ENCODE measurements at places on chromosomes 3 and 15.

DNA sequence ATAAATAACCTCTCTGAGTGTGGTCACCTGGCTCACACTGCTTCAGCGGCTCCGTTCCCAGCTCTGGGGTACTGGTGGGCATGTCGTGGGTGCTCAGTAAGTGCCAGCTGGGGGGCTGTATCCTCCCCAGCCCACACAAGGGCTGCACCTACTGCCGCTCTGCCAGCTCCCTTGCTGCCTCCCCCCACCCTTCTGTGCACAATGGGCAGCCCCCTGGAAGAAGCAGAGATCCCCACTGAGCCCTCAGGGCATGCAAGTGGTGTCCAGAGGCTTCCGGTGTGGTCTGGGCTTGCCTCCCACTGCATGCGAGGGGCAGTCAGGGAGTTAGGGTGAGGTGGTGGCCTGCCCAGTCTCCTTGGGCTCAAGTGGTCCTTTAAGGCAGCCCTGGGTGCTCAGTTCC, 58.3 kb upstream of the TRPM1 start:
- DNase-seq, result no peak

GRCh38 chr3:43873723-43874122, 183.0 kb downstream of the ABHD5 start:
- no peak for DNase-seq

GRCh38 chr15:60044636-60045270, 40.6 kb downstream of the FOXB1 start:
- no peak for DNase-seq

- no peak for DNase-seq
Measured at GRCh38 chr3:11001020-11001657, 8.6 kb downstream of the SLC6A1 start.

DNA sequence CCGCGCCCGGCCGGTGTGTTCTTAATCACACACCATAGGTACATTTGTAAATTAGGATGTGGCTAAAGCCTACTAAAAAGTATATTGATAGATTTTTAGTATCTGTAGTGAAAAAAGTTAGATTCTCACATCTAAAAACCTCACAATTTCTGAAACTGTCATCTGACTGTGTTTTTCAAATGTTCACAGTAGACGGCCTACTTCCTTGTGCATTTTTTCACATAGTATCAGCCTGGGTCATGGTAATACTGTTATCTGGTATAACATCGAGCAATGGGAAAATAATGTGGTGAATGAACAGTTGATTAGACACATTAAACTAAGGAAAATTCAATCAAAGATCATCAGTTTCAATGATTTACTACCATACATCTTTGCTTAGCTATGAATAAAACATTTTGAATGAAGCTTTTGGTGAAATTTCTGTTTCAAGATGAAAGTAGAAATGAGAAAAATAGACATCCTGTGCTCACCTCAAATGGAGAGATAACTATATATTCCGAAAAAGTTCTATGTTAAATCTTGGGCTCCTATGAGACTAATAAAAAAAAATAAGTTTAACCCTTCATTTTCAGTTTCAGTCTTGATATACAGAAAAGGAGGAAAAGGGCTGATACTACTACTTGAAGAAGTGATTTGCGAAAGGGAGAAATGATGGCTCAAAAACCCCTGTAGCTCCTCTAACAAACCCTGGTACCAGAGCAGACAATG, 262.7 kb downstream of the ZBTB20 start:
- no peak for DNase-seq

DNA sequence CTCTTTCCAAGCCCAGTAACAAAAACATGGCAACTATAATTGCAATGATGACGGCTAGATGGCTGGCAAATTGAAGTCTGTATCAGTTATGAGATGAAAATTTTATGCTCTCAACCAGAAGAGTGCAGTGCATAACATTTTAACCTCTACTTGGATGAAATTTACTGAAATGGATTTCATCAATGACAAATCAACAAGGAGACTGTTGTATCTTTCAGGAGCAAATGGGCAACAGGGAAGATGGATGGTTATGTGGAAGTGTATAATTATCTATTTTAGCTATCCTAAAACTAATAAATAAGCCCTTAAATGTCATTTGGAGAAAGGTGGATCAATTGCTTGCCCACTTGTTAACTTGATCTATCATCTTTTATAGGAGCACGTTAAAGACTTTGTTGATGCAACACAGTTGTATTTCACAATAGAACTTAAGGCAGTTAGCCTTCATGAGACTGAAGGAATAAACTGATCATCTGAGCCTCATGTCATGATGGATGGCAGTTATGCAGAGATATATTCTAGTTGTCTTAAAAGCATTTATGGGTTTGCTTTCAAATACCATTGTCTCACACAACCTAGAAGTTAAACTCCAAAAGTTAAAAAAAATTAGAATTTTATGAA, 315.1 kb upstream of the TBC1D5 start:
- DNase-seq, result no peak

- no peak for DNase-seq
Measured at GRCh38 chr15:73352082-73352481, 16.7 kb downstream of the HCN4 start.

DNA sequence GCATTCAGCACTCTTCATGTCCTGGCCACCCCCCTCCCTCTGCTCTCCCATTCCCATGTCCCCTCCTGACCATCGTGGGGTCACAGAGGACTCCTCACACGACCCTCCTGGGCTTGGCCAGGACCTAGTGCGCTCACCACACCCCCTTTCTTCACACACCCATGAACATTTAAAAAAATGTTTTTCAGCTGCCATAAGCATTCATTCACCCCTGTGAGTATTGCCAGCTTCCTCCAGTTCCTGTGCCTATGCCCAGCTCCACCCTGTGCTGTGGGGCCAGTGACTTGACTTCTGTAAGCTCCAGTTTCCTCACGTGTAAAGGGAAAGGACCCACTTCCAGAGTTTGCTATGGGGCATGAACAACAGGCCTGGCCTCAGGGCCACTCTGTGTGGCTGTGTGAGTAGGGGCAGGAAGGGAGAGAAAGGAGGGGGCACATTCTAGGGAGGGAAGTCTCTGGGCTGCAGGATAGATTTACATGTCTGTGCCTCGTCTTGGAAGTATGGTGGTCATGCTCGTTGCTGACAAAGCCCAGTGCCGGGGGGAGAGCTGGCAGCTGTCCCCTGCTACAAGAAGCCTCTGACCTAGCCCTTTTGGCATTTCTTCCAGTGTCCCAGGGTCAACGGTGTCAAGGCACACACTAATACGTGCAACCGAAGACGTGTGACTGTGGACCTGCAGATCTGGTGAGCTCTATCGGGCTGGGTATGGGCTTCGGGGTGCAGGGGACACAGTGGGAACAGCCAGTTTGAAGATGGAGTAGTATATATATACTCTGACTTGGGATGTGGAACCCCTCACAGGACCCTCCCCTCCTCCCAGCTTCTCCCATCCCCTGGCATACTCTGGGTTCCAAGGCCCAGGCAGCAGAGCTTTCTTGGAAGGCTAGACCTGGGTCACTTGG, 22.8 kb downstream of the ESYT3 start:
- DNase-seq, result no peak

DNA sequence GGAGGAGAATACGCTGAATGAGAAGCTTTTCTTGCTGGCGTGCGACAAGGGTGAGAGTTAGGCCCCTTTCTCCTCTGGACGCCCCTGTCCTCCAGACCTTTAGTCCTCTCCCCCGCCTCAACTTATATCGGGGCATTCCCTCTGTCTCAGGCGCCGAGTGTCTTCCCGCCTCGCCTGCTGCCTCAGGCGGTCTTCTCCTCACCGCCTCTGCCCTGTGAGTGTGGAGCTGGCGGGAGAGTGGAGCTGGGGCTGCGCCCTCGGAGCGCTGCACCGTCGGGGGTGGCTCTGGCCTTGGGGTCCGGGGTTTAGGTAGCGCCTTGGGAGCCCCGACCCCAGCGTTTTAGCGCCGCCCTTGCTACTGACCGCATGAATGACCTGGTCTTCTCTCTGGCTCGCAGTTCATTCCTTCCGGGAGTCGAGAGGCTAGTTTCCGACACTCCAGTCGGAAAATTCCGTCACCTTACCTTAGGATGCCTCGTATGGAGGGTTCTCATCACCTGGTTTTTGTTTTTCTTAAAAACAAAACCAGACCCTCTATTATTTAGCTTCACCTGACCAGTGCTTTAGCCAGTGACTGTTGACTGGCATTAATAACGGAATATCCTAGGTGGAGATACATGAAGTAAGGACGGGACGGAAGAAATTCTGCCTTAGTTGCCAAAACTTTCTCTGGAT, 985 bp downstream of the TRPC1 start:
- no peak for DNase-seq

GRCh38 chr3:130654921-130655320, 91.7 kb downstream of the PIK3R4 start:
- DNase-seq, result no peak

GRCh38 chr3:21747376-21747775, 3.6 kb downstream of the ZNF385D start:
- DNase-seq, result no peak

DNA sequence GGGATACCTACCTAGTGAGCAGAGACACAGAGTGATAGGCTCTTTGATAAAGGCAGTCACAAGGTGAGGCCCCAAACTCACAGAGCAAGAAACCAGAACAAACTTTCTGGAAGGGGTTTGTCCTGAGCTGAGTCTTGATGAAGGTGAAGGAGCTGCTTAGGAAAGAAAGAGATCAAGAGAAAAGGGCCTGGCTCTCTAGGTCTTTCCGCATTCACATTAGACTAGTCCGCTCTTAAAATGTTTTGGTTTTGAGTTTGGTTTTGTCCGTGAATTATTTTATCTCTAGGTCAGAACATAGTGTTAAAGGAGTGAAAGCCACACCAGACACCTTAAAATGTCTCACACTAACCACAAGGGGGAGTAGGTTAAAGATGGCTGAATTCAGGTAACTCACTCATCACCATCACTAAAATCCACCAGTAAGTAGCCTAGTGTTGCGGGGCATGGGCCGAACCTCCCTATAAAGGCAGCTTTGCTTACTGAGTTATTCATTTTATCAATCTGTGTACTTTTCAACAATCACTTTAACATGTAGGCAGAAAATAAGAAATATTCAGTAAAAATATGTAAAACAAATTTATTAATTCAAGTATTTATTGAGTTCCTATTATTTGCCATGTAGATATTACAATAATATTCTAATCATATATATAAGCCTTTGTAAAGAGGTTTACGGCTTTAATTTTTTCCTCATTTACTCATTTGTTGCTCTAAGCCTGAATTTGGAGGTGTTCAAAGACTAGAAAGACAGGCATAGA, 121.5 kb upstream of the TSC22D2 start:
- no peak for DNase-seq

DNA sequence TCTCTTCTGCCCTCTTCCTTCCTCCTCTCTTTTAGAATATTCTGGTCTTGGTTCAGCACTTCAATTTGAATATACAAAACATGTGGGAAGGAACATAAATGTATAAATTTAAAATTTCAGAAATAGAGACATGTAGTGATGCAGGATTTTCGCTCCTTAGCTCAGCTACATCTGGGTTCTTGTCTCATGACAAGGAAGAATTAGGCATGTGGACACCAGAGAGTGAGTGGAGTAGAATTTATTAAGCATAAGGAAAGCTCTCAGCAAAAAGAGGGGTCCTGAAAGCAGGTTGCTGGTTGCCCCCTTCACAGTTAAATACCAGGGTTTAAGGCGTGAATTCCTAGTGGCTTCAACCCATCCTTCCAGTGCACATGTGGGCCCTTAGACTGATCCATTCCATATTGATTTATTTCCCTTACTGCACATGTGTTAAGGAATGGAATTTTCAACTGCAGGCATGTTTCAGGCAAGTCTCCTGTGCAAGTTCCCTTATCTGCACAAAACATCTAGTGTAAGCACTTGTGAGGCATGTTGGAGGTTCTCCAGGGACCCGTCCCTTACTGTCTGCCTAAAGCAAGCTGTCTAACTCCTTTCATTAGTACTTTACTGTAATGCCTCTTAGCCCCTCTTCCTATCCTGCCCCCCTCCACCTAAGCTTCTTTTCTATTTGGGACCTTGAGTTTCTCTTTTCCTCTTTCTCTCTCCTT, 133.2 kb upstream of the STRIT1 start:
- no peak for DNase-seq

DNA sequence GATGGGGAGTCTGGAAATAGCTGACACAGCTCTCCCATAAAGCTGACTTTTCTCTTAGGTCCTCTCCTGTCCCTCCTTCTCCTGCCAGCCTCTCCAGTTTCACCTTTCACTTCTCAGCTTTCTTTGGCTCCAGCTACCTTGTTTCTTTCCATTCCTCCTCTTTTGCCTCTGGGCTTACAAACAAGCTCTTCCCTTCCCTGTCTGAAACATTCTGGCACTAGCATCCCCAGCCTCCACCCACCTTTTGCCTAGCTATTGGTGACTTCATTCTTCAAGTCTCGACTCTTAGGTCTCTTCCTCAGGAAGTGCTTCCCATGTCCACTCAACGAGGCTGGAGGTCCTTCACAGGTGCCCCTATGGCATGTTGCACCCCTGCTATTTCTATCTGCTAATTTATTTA, 20.5 kb upstream of the AVEN start:
- DNase-seq, result no peak

DNA sequence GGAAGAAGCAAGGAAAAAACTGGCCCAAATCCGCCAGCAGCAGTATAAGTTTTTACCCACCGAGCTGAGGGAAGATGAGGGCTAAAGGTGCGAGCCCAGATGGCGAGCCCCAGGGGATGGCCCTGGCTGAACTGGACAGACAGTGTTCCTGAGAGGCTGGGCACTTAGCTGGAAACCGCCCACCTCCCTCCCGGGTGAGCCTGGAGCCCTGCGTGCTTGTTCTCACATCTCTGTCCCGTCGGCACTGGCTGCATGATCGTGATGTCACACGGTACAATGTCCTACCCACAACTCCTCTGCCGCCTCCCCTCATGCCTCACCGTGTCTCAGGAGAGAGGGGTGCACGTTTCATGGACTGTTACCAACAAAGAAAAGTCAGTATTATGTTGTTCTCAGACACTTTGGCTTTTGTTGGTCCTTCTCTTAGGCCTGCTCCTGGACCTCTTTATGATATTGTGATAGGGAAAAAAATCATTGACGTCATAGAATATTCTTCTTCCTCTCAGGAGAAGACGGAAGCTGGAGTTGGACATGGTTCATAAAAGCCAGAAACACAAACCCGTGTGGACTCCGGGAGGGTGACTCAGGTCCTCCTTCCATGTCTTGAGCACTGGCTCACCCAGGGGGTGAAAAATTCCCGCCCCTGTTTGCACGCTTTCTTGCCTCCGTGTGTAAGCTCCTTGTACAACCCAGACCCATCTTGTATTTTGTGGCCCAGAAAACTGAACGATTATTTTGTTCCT, 201.8 kb upstream of the TPM1 start:
- DNase-seq, result no peak

DNA sequence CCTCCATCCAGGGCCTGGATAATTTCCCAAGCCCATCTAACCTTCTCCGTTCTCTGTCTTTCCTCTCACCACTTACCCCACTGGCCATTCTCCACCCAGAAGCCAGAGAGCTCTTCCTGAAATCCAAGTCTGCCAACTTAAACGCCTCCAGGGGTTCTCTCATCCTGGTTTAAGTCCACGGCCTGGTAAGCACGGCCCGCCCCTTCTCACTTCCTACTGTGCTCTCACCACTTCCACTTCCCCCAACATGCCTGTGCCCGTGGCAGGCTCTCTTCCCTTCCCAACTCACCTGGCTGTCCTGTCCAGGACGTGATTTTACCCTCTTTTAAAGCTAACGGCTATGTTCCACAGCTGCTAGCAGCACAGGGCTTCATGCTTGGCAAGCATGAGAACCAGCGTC, 1.7 kb upstream of the CX3CR1 start:
- DNase-seq, result no peak

All from stimulated activated effector memory CD8-positive, alpha-beta T cell treated with anti-CD3 and anti-CD28 coated beads, Interleukin-12 subunit alpha, Interleukin-12 subunit beta, amount 100 ng/mL, for 72 hours (primary cell).